Activated gamma-delta T cell treated with anti-CD3 and anti-CD28 coated beads, Interleukin-2, amount 50 U/mL, for 16 hours (primary cell): ENCODE measurements at places on chromosomes 4 and X.

DNA sequence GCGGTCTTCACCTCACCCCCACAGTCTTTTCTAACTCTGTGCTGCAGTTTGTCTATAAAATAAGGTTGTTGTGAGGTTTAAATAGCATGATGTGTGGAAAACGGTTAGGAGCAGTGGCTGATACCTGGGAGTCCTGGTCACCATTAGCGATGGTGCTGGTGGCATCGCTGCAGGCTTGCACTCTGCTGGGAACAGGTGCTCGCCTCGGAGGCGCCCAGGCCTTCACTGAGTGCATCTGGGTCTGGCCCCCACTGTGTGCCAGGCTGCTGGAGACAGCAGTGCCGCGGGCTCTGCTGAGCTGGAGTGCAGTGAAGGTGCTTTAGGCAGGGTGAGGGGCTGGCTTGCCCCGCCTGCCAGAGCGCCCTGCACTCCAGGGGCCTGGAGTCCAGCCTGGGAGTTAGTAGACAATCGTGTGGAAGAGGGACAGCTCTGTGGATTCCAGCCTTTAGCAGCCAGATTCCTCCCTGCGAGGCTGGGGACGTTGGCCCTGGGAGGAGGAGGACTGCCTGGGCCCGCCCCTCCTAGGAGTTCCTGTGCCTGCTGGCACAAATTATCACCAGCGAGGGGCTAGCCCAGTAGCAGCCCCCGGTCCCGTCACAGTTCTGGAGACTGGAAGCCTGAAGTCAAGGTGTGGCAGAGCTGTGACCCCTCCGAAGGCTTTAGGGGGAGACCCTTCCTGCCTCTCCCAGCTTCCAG lies 7.3 kb downstream of the RGS12 start:
- no peak for DNase-seq

- DNase-seq, result no peak
Measured at GRCh38 chr4:75490155-75490554, 24.0 kb downstream of the RCHY1 start.

DNA sequence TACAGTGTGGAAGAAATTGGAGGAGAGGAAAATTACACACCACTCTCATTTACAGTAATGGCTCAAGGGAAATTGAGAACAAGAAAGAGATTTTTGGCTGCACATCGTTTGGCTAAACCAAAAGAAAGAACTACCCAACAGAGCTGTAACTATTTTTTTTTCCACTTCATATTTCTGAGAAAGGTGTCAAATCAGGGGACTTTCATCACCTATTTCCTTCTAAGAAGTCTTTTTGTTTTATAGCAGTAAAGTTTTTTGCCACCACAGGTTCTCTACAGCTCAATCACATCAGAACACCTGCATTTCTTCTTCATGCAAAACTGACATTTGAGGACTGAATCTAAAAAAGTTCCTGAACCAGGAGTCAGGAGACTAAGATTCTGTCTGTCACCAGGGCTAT lies 57.5 kb upstream of the TNIP3 start:
- DNase-seq, result no peak

GRCh38 chrX:18425199-18426003 lies at the start of gene CDKL5:
CDKL5 (plus strand) TSS chrX:18425608; CDS start chrX:18507097, 81,489 bp downstream.
- DNase-seq, result peak; percentile 92

DNA sequence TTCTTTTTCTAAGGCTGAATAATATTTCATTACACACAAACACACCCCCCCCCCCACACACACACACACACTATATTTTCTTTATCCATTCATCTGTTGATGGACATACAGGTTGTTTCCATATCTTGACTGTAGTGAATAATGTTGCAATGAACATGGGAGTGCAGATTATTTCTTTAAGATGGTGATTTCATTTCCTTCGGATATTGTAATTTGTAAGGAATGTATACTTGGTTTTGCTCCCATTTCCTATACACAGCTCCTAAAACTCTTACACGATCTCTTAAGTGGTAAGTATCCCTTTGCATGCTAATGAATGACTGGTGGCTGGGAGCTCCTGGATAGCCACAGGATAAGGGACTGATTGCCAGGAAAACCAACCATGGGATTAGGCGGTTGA lies 14.7 kb upstream of the RBMXL3 start:
- no peak for DNase-seq

GRCh38 chrX:19684311-19684710 lies 169.0 kb upstream of the MAP3K15 start:
- no peak for DNase-seq

DNA sequence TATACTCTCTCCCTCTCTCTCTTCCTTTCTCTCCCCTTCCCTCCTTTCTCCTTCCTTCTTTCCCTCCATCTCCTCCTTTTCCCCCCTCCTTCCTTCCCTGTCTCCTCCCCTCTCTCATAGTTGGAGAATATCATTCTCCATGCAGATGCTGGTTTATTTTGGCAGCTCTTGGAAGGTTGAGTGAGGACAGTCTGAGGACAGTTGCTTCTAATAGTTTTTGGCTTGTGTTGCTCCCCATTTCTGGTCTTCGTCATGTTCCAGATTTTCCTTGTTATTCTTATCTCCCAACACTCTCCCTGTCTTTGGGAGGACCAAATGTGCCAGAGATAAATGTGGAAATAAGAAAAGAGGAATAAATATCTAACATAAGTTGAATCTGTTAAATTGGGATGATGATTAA lies 263.0 kb downstream of the FRMPD4 start:
- no peak for DNase-seq

DNA sequence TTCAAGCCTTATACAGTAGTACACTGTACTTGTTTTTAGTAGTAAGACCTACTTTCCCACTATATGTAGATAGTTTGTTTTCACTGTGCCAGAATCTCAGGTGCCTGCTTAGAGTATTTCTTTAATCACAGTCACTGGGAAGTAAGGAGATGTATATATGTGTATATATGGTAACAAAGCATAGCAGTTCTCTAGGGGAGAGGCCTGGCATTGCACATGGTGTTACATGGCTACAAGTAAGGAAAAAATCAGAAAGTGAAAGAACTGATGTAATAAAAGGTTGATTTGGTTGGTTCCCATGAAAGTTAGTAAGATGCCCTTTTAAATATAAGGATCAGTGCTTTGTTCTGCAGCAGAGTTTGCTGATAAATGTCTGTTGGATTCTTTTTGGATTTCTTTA lies 9.3 kb upstream of the DCK start:
- DNase-seq, result no peak

GRCh38 chrX:68190799-68191198 lies 242.5 kb downstream of the OPHN1 start:
- no peak for DNase-seq

DNA sequence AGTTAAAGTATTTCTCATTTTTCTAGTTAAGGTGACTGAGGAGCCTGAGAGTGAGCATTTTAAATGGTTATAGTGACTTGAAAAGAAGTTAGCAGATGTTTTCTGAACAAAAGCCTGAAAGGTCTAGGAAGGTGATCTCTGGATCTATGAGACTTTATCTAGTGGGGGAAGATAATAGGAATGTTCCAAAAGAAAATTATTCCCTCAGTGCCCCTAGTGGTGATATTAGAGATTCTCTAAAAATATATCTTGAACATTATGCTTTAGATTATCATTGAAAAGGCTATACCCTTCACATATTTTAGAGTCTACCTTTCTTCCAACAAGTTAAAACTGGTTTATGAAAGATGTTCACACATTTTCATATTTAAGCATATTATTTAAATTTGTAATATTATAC lies 69.0 kb upstream of the SPANXN1 start:
- DNase-seq, result no peak

DNA sequence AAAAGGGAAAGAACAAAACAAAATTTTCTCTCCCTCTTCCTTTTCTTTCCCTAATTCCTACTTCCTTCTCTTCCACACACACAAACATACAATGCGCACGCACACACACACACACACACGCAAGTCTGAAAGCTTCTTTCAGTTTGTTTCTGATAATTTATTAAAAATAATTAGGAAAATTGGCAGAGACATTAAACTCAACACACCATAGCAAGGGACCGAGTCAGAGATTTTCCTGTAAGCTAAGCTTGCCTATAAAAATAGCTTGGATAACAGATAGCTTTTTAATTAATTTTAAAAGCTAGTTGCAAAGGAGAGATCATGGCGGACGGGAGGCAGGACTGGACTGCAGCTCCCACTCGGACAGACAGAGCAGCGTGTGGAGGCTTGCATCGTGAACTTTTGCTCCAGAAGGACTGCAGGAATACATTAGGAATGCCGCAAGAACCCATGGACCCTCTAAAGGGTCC lies 92.6 kb upstream of the MAPK10 start:
- no peak for DNase-seq

DNA sequence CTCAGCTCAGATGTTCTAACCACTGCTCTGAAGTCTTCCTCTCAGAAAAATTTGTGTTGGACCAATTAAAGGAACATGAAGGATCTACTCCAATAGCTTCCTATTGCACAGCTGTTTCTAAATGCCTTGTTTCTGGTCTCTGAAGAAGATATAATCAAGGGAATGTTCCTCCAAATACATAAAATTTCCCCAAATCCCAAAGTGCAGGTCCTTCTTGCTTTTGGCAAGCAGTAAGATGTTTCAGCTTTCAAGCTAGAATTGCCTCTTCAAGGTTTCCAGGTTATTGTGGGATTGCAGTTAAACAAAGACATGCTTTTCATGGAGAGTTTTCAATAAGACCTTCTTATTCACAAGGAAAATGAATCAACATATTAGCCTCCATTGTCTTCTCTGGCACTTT lies 574.5 kb upstream of the SLIT2 start:
- no peak for DNase-seq

DNA sequence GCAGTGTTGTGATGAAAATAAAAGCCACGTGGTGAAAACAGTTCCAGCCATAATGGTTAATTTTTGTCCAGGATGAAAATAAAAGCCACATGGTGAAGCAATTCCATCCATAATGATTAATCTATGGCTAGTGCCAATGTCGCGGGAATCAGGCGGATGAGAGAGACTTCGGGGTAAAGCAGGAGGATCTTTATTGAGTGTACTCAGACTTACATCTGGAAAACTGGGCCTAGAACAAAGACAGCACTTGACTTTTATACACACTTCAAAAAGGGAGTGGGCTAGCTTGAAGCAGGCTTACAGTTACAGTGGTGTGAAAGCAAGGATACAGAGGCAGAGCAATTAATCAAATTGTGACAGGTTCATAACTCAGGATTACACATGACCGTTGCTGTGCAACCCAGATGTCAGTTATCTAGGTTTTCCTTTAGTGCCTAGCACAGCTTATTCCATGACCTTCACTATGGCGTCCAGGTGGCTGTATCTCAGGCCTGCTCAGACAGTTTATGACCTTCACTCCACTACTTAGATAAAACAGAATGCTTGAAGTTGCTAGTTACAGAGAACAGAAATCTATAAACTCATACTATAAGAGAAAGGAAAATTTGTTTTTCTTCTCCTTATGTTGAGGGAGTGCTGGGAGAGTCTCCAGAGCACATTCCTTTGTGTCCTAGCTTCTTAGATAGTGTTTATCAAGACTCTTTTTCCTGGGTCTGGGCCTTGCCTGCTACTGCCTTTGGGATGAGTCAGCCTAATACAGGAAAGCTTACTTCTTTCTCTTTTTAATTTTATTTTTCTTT lies 5.9 kb upstream of the PLA2G12A start:
- DNase-seq, result no peak

DNA sequence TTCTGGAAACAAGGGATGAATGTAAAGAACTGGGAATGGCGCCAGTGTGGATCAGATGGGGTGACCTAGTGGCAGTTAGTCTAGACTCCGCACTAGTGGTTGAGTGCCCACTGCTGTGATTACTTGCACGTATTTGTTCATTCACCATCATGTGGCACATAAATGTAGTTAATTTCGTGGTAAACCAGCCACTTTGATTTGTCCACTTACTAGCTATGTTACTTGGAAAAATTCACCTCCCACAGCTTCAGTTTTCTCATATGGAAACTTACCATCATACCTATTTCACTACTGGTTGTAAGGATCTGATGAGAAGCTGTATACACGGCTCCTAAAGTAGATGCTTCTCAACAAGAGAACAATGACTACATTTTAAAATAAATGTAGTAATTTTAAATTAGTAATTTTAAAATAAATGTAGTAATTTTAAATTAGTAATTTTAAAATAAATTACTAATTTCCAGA lies 394 bp upstream of the DYNLT3 start:
- no peak for DNase-seq

DNA sequence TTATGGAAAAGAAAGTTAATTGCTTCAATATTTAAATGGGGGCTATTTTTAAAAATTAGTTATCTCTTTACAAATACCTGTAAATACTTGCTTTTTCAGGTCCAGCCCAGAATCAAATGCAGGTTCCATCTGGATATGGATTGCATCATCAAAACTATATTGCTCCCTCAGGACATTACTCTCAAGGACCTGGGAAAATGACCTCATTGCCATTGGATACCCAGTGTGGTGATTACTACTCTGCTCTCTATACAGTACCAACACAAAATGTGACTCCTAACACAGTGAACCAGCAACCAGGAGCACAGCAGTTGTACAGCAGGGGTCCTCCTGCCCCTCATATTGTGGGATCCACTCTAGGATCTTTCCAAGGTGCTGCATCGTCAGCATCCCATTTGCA lies 29.2 kb downstream of the SEC24B start:
- DNase-seq, result no peak

DNA sequence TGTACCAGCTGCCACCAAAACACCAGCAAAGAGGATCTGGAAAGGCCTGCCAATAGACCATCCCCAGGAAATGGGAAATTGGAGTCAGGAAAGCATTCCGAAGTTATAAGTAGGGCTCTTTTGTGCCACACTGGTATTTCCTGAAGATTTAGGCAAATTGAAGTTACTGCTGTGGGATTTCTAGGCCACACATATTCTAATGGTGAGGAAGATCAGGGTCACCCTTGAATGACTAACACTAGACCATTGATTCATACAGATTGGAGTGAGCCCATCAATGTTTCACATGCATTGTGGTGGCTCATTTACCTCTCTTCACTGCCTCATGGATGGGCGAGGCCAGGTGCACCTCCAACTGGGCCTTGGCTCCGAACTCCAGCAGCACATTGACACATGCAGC lies 22.6 kb downstream of the ASB11 start:
- no peak for DNase-seq

GRCh38 chr4:90597927-90598326 lies 470.7 kb downstream of the CCSER1 start:
- no peak for DNase-seq

GRCh38 chrX:69614886-69615285 lies 1.0 kb upstream of the EDA start:
- no peak for DNase-seq

DNA sequence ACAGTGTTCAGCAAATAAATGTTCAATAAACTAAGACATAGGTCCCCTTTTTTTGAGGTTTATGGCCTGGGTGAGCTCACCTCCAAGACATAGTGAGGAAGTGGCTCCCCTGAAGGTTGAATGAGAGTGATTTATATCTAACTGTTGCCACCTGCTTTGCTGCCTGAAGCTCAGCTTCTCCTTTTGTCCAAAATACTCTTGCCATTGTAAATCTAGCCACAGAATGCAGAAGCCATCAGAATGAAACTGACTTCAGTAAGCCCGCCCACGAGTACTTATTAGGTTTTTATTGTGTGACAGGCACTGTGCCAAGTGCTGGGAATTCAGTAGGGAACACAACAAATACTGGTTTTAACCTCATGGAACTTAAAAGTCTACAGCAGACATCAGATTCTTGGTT lies 18.0 kb downstream of the SPINK2 start:
- DNase-seq, result no peak

- no peak for DNase-seq
Measured at GRCh38 chrX:129641941-129642340, 12.8 kb downstream of the APLN start.

GRCh38 chrX:431056-431455 lies 44.3 kb upstream of the PPP2R3B start:
- no peak for DNase-seq

GRCh38 chr4:98657531-98658286 lies 702 bp downstream of the TSPAN5 start:
- peak; percentile 12 for DNase-seq

GRCh38 chr4:112144546-112145325 lies 518 bp upstream of the FAM241A start:
- DNase-seq, result no peak
